Activated T-cell treated with anti-CD3 and anti-CD28 coated beads for 4 hours (primary cell): ENCODE measurements at places on chromosomes 3 and 15.

DNA sequence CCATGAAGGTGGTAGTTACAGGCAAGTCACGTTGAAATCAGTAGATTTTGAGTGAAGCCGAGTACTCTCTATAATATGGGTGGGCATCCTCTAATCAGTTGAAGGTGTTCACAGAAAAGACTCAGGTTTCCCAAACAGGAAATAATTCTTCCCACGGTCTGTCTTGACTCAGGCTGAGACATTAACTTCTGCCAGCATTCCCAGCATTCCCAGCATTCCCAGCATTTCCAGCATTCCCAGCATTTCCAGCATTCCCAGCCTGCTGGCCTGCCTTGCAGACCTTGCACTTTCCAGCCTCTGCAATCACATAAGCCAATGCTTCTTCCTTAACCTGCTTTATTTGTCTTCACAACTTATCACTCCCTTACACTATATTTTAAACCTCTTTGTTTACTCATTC is 542.3 kb upstream of the ROBO2 start:
- no peak for DNase-seq

GRCh38 chr3:36700537-36701248 is 63.7 kb downstream of the DCLK3 start:
- no peak for DNase-seq

DNA sequence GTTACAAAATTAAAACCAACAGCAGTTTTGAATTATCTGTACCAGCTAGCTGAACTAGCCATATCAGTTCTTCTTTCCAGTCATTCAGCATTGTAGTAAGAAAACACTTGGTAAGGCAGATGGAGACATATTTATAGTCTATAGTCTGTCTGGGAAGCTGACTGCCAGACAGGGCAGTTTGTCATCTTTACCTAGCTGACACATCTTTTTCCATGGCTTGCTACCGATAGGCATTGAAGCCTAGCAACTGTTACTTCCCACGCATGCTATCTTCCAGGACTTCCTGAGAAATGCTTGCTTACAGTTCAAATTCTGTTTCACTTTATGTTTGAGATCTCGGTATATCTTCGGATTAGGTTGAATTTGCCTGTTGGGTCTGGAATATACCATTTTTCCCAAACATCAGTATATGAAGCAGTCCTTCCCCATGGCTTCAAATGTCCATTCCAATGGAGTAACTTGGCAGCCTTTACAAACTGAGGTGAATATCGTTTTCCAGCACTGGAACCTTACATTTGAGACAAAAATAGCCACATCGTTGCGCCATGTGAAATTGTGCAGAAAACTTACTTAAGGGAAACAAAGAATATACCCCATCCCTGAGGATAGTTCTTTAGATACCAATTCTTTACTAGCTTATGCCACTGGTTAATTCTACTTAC is 8.8 kb downstream of the GNL3 start:
- no peak for DNase-seq

GRCh38 chr3:138458774-138459499 is 24.5 kb downstream of the ESYT3 start:
- DNase-seq, result no peak
